ENCODE measurements at places on chromosomes 4 and X.

DNA sequence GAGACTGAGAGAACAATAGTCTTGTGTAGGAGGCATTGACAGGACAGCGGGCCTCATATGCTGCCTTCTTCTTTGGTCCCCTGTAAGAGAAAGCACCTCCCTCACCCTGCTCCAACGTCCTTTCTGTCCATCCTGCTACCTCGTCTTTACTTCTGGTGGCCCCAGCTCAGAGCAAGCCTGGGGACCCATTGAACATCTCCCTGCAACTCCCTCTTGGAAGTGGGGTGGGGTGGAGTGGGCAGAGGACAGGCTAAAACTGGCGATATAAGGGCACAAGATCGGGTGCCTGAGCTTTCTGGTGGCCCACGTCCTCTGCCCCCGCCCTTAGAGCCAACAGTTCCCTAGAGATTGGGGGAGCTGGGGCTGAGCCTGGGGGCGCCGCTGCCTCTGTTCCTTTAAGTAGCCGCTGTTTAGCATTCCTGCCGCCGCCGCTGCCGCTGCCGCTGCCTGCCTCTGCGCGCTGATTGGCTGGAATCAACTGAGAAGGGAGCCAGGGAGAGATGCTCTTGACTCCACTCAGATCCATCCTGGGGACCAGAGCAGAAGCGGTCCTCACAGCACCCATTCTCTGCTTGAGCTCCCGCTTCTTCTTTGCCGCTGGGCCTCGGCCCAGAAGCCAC, at the start of gene DLG3:
Gene DLG3, plus strand, starts transcription at position 510 of the 620 bp plus-strand sequence. CDS start 367 bp downstream, outside the sequence.
- peak; percentile 17 for DNase-seq

GRCh38 chrX:114178126-114178525, 405.8 kb upstream of the HTR2C start:
- no peak for DNase-seq

DNA sequence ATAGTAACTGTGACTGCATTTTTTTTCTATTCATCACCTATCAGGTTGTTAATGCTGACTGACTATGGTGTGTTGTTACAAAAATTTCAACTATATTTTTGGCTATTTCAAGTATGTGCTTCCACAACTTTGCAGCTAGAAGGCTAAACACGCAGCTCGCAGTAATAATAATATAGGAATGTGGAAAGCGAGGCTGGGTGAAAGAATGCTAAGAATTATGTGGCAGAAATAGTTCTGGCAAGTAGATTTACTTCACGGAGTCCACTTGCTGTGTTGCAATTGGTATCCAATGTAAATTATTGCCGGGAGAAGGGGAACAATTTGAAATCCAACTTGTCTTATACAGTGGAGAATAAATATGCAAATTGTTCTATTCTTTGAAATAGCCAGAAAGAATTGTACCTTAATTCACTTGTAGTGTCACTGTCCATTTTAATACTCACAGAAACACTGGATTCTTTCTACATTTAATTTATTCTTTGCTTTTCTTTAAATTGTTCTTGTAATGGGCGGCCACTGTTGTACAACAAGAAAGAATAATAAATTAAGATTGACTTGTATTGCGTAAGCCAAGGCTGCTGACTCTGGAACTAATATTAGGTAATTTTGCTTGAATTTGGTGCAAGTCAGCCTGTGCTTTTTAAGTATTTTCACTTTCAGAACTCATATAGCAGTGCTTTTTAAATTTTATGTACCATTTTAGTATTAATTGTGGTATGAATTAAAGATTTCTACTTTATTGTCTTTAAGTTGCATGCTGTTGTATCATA, 154.9 kb downstream of the FRMPD4 start:
- no peak for DNase-seq

DNA sequence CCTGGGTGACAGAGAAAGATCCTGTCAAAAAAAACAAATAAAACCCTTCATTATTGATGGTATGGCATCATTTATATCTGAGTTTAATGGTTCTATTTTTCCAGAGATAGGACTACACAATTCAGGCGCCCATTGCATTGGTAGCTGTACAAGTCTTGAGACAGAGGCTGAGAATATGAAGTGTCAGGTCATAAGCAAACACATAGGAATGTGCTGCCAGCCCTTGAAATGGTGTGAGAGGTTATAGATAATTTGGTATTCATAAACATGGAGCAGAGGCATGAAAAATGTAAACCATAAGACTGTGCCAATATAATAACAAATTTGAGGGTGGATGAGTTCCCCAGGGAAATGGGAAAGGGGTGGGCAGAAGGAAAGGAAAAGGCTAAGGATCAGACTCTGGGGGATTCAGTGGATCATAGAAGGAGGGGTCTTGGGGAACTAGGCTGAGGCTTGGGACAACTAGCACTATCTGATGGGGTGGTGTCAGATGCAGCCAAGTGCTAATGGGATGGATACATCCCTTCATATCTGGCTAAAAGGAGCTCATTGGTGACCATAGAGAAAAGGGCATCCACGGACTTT, 50.8 kb downstream of the MAOA start:
- no peak for DNase-seq

GRCh38 chr4:109183931-109184490, 118.4 kb downstream of the COL25A1 start:
- DNase-seq, result no peak

DNA sequence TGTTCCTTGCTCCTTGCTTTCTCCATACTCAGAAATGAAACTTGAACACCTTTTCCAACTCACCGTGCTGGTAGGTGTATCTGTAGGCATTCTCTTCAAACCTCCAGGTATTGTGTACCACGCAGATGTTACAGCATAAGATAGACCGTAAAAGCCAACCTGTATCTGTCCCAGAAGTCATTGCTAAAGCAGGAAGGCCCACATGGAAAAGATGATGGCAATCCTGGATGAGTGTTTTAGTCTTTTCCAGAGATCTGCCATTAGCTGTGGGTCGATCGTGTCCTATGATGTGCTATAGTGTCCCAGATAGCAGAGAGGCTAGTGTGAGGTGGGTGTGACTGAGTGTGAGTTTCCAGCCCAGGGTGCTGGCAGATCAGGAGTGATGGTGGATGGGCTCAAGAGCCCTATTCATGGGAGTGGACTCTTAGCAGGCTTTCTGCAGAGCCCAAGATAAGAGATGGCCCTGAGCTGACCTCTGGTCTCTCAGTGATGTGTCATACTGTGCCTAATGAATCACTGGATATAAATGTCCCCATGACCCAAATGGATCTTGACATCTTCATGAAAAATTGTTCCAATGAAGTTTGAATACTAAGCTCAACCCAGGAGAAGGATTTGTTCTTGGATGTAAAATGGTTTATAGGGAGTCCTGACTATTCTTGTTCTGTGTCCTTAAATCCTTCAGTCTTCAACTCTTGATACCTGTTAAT, 69.1 kb upstream of the WDR1 start:
- DNase-seq, result no peak

DNA sequence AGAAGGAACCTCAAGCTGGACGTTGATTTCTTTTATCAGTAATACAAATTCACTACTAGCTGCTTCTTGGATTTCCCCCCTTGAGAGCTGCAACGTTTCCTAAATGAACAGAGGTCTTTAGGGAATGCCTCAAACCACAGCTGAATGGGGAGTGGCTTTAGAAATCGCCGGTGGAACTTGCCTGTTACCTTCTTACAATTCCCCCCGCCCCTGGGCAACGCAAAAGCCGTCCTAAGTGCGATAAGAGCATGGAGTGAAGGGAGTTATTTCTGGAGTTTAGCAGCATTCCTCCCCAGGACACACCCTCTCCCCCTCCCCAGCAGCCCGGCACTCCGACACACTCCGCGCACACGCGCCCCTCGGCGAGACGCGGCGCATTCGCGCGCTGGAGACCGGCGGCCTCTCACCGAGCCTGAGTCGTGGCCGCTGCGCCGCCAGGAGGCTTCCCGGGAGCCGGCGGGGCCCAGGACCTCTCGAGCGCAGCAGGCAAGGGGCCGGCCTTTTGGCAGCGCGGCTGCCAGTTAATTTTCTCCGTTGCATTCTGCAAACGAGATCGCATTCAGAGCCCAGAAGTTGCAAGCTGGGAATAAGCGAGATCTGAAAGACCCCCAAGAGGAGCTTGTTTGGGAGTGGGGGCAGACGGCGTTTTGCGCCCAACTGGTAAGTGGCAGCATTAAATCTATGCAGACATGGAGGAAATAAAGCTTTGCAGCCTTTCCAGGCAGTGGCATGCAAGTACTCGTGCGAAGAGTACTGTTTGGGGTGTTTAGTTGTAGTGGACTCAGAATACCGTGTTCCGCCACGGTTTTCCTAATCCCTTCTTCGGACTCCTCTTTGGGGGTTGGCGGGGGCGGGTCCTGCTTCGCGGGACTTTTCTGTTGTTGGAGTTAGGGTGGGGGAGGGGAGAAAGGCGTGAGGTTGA, 134.7 kb downstream of the PALLD start:
- peak; percentile 6 for DNase-seq

DNA sequence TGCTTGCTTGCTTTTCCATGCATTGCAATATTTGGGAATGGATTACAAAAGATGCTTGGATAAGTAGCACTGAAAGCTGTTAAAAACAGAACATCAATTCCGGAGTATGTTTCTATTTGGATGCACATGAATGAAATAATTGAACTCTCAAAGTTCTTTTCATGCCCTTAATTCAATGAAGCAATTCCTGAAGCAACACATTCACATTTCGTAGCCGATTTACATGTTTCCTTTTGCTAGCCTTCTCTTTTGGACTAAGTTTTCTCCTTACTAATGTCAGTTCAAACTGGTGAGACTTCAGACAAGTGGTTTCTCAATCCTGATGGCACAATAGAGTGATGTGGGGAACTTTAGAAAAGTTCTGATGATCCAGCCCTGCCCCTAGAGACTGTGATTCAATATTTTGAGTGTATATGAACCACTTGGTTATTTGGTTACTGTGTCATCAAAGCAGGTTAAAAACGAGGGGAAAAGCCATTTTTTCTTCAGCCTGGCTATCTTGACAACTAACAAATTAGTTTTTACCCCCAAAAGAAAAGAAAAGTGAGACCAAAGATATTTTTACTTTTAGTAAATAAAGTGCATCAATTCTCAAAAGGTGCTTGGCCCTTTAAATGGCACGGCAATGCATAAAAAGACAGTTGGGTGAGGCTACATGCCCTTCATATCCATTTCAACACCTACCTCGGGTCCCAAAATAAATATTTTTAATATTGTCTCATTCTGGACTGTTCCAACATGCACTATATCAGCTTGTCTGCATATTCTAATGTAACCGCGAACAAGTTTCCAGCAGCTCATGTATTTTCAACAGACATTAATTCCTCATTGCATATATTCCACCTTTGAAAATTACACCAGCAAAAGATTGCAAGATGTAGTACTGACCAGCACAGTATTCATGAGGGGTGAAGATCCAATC, 90.1 kb upstream of the RPL34 start:
- no peak for DNase-seq

- no peak for DNase-seq
These were observed 54.1 kb upstream of the CDKN2AIP start for GRCh38 chr4:183390374-183390773.

DNA sequence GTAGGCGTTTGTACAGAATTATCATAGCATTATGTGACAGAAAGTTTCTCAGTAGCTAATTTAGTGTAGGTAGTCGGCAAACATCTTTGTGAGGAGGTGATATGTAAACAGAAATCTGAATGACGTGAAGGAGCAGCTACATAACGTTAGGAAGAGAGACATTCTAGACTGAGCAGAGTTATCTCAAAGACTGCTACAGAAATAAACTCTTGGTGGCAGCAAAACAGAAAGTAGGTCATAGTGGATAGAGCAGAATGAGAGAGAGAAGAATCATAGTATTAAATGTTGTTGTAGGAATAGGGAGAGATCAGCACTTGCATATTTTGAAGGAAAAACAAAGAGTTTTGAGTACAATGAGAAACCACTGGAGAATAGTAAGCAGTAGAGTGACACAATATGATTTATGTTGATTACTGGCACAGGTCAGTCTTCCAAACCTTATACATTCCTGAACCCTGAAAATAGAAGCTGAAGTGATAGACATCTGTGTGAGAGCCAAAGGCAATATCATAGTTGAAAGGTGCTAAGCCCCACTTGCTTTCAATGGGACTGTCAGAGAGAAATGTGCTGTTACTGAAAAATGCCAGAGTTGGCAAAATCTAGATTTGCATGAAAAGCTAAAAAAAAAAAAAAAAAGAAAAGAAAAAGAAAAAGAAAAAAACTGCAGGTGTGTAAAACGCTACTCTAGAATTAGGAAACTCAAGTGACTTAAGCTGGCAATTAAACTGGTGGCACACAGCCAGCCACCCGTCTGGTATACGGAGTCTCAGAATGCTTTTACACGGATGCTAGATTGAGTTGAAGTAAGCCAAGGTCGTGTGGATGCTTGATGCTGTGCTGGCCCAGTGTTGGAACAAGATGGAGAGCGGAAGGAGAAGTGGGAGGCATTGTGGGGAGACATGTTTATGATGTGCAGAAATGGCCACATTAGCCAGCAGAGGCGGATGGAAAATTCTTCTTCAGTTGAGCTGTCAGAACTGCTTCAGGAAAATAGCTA, 750.2 kb upstream of the HS3ST1 start:
- DNase-seq, result no peak

DNA sequence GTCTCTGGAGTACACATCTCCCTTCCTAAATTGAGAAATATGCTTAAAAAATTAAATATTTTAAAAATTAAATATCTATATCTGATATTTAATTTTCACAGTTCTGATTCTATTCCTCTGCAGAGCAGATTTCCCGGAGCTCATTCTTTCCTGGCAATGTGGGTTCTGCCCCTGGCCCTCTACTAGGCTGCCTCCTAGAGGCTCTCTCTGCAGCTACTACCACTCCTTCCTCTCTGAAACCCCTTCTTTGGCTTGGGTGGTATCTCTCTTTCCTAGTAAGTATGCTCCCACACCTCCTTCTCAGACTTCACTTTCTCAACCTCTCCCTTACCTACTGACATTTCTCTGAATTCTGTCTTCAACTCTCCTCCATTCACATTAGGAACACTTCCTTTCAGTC, 45.3 kb downstream of the RPGR start:
- no peak for DNase-seq

- DNase-seq, result no peak
These were observed 10.9 kb upstream of the ASMTL start for GRCh38 chrX:1463581-1463980.

DNA sequence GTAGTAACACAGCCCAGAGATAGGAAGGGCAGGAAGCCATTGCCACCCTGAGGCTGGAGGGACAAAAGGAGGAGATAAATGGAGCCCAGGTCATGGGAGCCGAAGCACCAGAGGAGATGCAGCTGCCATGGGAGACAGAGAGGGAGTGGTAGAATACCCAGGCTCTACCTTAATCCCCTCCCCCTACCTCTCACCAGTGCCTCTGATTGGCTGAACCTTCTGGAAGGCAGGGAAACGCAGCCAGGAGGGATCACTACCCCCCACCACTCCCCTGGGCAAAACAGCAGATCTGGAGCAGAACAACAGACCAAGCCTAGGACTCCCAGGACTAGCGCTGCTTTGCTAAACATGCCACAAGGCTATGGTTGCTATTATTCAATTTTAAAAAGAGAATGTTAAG, 114.2 kb downstream of the ZNF827 start:
- DNase-seq, result no peak

- no peak for DNase-seq
These were observed 61.9 kb downstream of the TET2 start for GRCh38 chr4:105208561-105208960.

DNA sequence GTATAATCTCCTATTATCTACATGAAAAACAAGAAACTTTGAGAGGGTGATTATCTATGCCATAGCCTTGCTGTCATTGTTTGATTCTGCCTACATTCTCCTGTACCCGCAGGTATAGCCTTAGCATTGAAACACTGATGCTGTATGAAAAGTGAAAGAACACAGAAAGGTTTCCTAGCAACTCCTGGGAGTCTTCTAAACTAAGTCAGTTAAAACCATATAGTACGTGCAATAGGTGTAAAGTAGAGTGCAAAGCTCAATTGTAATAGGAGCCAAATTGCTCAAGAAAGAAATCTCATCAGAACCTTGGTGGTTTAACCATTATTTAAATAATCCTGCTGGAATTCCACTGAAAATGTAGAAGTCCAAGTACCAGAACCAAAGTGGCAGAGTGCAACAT, 489.7 kb downstream of the PCDH10 start:
- DNase-seq, result no peak
